Heart right ventricle (tissue), 16 donors: ENCODE measurements at places on chromosomes 11 and 22. TPM values are rescaled to one million over a fixed set of nuclear protein-coding genes. Genes with fewer than 3 reads are reported as not detected.

C1QTNF5 gene
- polyA plus RNA-seq = 35.7 TPM

MRPL11 gene
- 51.0 TPM for polyA plus RNA-seq

MICAL3 gene
- polyA plus RNA-seq = 63.1 TPM

DRICH1 gene
- 0.03 TPM for polyA plus RNA-seq

OR52I2 gene
- not detected for polyA plus RNA-seq

LSP1 gene
- 21.3 TPM for polyA plus RNA-seq

SCN3B gene
- polyA plus RNA-seq = 0.80 TPM

SAA4 gene
- polyA plus RNA-seq = not detected

RIMBP3C gene
- polyA plus RNA-seq = not detected

LYVE1 gene
- 18.2 TPM for polyA plus RNA-seq

ANO1 gene
- polyA plus RNA-seq = 12.7 TPM

SIK2 gene
- 4.1 TPM for polyA plus RNA-seq

APOBEC3G gene
- 5.6 TPM for polyA plus RNA-seq

MLC1 gene
- 0.07 TPM for polyA plus RNA-seq

PGR gene
- 1.1 TPM for polyA plus RNA-seq
